ENCODE measurements at places on chromosomes 2 and 18.
A peak's percentile ranks its signal among the peaks of the same experiment; 100 is the strongest.

GRCh38 chr2:230627806-230628724 is 84.6 kb upstream of the CAB39 start:
- DNase-seq: no peak

DNA sequence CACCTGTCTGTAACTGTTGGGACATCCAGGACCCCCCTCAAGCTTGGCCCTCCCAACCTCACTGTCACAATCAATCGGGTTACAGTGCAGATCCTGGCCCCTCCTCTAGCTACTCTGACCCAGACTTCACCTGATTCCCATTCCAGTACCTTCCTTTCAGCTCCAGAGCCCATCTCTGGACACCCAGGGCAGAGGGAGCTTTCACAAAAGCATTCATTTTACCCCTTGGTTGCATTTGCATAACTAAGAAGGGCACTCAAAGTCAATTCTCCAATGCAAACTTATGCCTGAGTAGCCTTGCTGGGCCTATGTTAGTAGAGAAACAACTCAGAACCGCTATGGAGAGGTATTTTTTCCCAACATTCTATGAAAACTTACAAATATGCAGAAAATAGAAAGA is 7.4 kb downstream of the ZAP70 start:
- DNase-seq: no peak

- DNase-seq: no peak
Observed at GRCh38 chr2:21836261-21836660, 712.5 kb downstream of the TDRD15 start.

DNA sequence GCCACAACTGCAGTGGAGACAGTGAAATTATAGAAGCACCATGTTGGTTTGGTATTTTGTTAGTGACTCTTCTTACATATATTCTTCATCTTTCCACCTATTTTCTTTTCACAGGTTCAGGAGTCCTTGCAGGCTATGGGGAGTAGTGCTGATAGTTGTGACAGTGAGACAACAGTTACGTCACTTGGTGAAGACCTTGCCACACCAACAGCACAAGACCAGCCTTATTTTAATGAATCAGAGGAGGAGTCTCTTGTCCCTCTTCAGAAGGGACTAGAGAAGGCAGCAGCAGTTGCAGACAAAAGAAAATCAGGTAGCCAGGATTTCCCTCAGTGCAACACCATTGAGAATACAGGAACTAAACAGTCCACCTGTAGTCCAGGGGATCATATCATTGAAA is 23.6 kb downstream of the ITPRID2 start:
- DNase-seq: no peak

- no peak for DNase-seq
Observed at GRCh38 chr2:194060269-194060668, 1596.8 kb upstream of the SLC39A10 start.

GRCh38 chr2:39640107-39640506 is 25.6 kb upstream of the TMEM178A start:
- DNase-seq: no peak

GRCh38 chr2:203553784-203554183 is 18.7 kb upstream of the RAPH1 start:
- no peak for DNase-seq

DNA sequence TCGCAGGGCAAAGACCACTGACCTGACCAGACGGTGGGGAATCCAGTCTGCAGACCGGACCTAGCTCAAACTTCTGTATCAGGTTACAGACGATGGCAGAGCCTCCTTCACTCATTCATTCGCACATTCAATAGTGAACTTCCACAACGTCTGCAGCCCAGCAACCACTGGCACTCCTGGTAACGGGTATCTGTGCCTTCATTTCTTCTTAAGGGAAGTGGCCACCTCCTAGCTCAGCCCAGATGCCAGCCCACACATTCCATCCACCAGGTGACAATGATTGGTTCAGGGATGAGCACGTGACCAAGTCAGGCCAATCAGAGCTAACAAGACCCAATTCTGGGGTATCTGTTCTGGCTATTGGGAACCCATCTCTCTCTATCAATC is 15.9 kb upstream of the ARMC9 start:
- DNase-seq: no peak

DNA sequence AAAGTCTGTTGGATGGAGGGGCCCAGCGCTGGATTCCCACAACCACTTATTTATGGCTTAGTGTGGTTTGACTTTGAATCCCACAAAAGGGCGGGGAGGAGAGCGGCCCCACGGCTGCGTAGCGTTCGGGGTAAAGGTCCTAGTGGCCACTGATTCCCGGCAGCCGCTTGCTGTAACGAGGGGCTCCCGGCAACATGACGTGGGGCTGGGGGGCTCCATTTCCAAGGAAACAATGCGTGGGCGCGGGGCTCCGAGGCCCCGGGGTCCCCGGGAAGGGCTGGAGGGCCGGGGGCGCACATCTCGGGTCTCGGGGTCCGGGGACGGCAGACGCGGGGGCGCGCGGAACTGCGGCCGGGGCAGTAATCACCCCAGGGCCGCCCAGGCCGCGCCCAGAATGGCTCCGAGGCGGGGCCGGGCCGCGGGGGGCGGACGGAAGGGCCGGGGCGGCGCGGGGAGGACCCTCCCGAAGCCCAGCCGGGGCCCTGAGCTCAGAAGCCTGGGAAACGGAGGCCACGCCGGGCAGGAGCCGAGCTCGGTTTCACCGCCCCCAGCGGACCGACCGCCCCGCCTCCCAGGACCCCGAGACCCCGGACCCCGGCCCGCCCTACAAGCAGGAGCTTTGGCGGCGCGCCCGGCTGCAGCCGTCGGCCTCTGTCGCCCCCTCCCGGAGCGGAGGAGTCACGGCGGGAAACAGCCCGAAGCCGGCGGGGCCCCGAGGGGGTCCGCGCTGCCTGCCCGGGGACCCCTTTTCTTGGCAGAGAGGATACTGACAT is 11.9 kb upstream of the MLPH start:
- peak; percentile 87 for DNase-seq

GRCh38 chr2:42861321-42861720 is 68.9 kb upstream of the HAAO start:
- DNase-seq: no peak

DNA sequence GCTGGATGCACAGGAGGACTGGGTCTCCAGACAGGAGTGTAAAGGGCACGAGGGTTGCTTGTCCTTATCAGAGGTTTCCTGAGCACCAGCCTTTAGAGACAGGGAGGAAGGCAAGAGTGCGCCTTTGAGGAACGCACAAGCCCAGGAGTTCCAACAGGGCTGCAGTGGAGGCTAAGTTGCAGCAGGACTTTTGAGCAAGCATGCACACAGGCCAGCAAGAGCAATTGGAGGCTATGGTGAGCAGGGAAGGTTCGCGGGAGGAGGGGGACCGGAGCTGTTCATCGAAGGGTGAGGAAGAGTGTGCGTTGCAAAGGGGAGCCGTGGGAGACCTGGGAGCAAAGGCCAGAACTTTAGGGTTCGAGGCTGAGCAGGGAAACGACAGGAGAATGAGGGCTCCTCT is 2.2 kb upstream of the ATOH8 start:
- no peak for DNase-seq

DNA sequence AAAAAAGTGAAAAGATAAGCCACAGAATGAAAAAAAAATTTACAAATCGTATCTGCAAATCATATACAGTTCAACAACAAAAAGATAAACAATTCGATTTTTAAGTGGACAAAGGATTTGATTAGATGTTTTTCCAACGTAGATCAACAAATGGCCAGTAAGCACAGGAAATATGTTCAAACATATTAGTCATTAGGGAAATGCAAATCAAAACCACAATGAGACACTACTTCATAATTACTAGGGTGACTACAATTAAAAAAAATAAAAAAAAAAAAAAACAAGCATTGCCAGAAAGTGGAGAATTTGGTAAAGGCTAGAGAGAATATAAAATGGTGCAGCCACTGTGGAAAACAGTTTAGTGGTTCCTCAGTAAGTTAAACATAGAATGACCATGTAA is 38.3 kb upstream of the RNU4ATAC start:
- no peak for DNase-seq

- DNase-seq: no peak
Observed at GRCh38 chr2:236963631-236964182, 122.0 kb upstream of the COPS8 start.

GRCh38 chr2:101980368-101980767 is 11.4 kb upstream of the IL1R2 start:
- no peak for DNase-seq

- no peak for DNase-seq
Observed at GRCh38 chr2:43837033-43837432, 1.6 kb downstream of the ABCG5 start.

- no peak for DNase-seq
Observed at GRCh38 chr2:23464905-23465537, 80.0 kb downstream of the KLHL29 start.

DNA sequence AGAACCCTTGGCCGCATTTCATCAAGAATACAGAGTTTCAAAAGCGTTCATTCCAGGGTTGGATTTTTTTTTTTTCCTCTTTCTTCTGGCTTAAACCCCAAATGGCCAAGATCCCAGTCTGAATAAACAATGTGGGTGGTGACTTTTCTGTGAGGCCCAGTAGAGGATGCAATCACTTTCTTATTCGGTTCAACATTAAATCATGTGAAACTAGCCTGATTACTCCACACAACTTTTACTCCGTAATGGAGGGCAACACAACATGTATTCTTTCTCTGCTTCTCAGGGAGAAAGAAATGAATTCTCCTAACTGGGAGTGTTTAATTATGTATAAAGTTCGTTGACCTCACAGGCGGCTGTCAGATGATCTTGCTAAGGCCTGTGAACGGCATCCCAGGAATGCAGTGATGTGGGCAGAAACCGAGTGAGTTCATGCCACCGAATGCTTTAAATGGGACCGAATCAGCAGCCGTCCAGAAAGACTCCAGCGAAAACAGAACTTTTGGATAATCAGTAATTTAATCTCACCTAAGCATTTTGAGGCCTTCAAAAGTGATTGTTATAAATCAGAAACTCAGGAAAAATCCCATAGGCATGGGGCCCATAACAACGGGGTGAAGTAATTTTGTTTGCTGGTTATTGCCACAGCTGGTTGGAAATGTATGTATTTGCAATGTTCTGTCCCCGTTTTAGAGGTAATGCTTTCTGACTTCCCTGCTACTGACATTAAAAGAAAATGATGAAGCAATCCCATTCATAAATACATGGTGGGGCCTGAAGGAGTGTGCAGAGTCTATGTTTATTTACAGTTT is 81.5 kb downstream of the BCL2 start:
- peak; percentile 86 for DNase-seq

DNA sequence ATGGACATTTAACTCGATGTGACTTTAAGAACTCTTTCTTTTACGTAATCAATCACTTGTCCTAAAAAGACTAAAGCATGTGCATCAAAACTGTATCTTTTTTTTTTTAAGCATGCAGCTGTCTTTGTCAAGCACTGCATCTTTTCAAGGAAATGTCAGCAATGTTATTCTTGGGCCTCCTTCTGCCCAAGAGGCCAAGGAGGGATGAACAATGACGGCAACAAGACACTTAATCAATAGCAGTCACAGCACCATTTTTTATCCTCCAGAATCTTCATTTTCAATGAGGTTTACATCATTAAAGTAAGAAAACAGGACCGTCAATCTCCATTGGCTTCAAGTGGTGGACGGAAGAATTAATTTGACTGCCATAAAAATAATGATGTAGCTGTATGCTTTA is 253.8 kb downstream of the AFF3 start:
- no peak for DNase-seq

DNA sequence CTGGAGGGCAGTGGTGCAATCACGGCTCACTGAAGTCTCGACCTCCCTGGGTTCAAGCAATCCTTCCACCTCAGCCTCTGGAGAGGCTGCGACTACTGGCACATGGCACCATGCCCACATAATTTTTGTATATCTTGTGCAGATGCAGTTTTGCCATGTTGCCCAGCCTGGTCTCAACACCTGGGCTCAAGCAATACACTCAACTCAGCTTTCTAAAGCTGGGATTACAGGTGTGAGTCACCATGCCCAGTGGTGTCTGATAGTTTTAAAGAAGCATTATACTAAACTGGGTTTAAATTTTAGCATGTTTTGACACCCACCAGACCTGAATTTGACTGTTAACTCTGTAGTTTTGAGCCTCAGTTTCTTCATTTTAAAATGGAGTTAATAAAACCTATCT is 109.4 kb upstream of the SLC38A11 start:
- DNase-seq: no peak

GRCh38 chr2:23211987-23212583 is 172.9 kb upstream of the KLHL29 start:
- peak; percentile 16 for DNase-seq

- no peak for DNase-seq
Observed at GRCh38 chr2:146038014-146038413, 1518.1 kb upstream of the ZEB2 start.

DNA sequence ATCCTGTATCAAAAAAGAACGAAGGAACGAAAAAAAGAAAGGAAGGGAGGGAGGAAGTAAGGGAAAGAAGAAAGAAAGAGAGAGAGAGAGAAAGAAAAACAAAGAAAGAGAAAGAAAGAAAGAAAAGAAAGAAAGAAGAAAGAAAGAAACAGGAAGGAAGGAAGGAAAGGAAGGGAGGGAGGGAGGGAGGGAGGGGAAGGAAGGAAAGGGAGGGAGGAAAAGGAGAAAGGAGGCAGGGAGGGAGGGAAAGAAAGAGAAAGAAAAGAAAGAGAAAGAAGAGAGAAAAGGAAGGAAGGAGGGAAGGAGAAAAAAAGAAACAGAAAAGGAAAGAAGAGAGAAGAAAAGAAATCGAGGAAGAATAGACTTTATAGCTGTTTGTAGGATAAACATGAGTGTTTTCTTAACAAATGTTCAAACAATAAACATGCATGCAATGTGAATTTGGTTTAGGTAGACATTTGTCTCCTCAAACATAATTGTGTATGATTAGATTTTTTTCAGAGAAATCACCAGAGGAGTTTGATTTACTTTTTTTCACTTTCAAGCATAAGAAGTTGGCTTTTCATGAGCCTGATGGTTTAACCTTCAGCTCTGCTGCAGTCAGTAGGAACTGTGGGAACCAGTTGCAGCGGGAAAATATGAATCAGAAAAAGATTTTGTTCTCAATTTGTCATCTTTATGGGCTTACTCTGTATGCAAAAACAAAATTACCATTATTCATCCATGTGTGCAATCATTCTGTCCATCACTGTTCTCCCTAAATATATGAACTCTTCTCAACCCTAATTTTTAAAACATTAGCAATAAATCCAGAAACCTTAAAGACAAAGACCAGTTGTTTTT is 71.6 kb downstream of the PRKRA start:
- DNase-seq: no peak

DNA sequence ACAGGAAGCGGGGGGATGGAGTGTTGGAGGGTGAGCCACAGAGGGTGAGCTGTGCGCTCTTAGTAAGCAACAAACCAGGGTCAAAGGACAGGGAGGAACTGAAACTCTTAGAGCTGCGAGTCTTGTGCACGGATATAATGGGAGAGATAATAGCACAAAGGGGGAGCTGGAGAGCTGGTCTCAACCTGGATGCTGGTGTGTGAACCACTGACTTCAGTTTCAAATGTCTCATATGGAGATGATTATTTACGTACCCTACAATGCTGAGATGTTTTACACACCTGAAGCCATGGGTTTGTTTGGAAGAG is 35.9 kb downstream of the PTGR3 start:
- DNase-seq: peak; percentile 28
